ENCODE measurements at places on chromosomes 2 and 18.

DNA sequence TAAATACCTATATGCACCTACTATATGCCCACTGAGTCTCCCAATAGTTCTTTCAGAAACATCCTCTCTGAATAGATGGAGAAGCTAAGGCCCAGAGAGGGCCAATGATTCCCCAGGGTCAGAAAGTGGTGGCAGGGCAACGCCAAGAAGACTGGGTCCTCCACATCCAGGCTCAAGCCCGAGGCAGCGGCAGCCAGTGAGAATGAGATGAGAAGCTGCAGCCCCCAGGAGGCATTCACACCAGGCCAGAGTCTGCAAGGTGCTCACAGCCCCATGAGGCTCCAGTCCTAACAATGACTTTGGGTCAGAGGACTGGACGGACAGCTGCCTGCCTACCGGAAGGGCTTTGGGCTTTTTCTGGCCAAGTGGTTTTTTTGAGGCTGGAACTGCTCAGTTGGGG is 3.5 kb downstream of the TEX261 start:
- DNase-seq = no peak

DNA sequence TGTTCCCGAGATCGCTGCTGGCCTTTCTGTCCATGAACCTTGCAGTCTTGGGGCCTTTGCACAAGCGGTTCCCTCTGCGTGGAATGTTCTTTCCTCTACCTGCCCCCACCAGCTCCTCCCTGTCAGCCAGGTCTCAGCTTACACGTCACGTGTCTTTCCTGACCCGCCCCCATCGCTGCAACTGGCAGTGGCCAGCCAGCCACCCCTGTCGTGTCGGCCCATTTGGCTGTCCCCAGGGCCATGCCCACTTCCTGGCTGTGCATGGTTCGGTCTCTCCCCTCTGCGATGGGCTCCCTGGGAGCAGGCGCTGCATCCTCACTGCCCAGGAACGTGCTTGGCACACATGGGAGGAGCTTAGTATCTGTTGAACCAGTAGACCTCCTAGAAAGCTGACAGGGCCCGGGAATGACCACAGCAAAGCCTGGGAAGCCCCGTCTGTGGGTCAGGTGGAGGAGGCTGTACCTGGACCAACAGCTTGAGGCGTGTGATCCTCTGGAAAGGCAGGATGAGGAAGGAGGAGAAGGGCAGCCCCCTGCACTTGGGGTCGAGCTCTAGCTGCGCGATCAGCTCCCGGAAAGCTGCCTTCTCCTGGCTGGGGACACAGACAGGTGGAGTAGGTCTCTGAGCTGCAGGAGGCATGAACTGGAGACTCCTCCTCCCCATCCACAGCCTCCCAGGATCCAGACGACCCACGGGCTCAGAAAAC is 21.0 kb downstream of the SNORC start:
- no peak for DNase-seq

GRCh38 chr2:113124984-113125855 is 2.2 kb upstream of the IL1RN start:
- no peak for DNase-seq

GRCh38 chr18:5503740-5504139 is 40.1 kb downstream of the EPB41L3 start:
- no peak for DNase-seq

GRCh38 chr2:55232863-55233657 is 572 bp downstream of the RPS27A start:
- DNase-seq = no peak

- DNase-seq = no peak
Measured at GRCh38 chr2:199108056-199108455, 349.7 kb downstream of the SATB2 start.

DNA sequence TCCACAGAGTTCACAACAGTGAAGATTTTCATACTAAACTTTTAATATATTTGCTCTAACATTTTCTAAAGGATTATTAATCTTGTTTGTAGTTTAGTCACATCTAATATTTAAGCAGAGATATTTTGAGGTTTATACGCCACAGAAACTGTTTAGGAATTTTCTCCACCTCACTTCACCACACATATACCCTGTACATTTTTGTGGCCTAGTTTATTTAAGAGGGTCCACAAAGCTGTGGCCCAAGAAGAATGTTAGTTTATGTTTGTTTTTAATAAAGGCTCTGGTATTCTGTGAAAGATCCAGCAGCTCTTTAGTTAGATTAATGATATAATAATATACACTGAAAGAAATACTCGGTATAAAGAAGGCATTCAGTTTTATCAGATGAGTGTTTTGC is 132.7 kb upstream of the TTC27 start:
- no peak for DNase-seq

GRCh38 chr2:3251946-3252345 is 125.7 kb downstream of the EIPR1 start:
- no peak for DNase-seq

- no peak for DNase-seq
Measured at GRCh38 chr2:120574620-120575019, 161.0 kb upstream of the GLI2 start.

- DNase-seq = no peak
Measured at GRCh38 chr18:55137602-55138001, 178.3 kb upstream of the CCDC68 start.
